ENCODE measurements at places on chromosomes 5 and 9.

GRCh38 chr9:98069551-98069950 is 13.0 kb downstream of the NANS start:
- DNase-seq: no peak

DNA sequence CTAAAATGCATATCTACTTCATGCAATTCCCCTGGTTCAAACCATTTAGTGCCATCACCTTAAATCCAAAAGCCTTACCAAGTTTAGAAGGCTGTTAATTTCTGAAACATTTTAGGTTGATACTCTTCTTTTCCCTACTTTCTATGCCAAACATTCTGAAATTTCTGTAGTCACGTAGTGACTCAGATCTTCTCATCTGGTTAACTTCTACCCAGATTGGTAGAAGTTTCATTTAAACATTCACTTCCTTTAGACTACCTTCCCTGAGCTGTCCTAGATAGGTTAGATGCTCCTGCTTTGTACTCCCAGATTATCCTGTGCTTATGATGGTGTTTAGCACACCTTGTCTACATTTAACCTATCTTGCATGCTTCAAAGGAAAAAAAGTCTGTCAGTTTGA is 9.9 kb downstream of the RAD50 start:
- no peak for DNase-seq

DNA sequence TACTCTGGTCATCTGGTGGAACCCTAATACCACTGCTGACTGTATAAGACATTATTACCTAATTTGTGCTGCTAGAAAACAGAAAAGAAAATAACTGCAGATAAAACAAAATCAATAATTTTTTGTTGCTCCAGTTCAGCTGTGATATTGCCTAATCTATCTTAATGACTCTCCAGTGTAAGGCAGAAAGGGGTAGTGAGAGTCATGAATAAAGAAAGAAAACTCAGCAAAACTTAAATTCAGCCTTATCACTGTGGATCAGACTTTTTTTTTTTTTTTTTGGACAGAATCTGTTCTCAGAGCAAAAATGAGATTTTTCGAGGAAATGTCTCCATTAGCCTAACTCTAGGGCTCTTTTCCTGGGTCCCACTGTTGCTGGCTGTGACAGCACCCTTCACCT is 1.1 kb upstream of the DOCK2 start:
- no peak for DNase-seq

- DNase-seq: no peak
Measured at GRCh38 chr9:133956520-133957076, 35.5 kb downstream of the VAV2 start.

GRCh38 chr5:57298985-57299491 is 125.2 kb downstream of the GPBP1 start:
- DNase-seq: no peak

GRCh38 chr9:110828264-110828663 is 159.7 kb downstream of the MUSK start:
- no peak for DNase-seq

- no peak for DNase-seq
Measured at GRCh38 chr5:128574041-128574440, 36.0 kb upstream of the FBN2 start.

DNA sequence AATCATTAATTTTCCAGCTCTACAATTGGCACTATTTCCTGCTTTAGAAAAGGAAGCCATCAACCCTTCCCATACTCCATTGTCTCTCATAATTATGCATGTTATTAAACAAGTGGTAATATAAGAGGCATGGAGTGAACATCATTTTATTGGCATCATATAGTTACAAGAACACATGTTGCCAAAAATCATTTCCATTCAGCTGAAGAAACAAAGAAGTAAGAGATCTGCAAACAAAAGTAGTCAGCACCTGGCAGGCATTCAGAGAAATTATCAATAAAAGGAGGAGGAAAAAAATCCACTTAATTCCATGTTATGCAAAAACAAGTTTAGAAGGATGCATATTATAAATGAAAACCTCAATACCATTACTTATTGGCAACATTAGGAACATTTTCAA is 1208.2 kb upstream of the C9orf72 start:
- DNase-seq: no peak

DNA sequence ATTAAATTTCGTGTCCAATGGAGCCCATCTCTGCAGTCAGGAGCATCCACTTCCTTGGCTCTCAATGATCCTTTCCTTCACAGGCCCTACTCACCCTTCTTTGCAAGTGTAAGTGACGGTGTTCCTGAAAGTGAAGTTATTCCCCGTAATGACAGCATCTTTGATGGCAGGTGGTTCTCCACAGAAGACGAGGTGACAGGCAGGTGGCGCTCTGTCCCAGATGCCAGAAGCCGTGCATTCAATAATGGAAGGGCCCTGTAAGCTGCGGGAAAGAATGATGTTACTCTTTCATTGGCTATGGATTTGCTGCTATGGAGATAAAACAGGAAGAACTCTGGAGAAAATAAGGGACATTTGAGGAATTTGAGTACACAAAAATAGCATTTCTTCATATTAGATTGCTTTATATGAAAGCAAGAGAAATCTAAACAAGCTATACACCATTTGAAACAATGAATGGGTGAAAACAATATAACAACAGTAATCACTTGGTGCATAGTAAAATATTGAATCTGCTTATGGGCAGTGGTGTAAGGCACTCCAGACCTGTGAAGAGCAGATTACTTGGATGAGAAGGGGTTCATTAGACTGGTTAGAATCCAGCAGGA is 89.9 kb upstream of the TXNDC8 start:
- DNase-seq: no peak
